ENCODE measurements at places on chromosomes 3 and 15. TPM values are rescaled to one million over a fixed set of nuclear protein-coding genes. Genes with fewer than 3 reads are reported as not detected.

The ZPLD1 gene
- 0.10 TPM for total RNA-seq

The SPATA12 gene
- 0.18 TPM for total RNA-seq

The PRTG gene
- total RNA-seq: 8.6 TPM

DNA sequence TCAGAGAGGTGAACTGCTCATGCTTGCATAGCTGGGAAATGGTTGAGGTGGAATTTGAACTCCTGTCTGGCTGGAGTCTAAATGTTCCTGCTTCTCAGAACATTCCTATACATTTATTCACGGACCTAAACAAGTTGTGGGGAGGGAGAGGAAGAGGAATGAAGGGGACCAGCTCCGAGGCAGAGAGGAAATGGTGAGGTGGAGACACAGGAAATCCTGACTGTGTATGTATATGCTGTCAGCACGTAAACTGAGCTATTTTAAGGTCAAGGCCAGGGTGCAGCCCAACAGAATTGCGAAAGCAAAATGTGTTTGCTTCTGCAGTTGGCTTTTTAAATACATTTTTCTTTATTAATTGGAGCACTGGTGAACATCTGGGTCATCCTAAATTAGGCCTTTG lies 74.1 kb upstream of the POMGNT2 start:
- DNase-seq: peak; percentile 89

- DNase-seq: no peak
Measured at GRCh38 chr15:101019366-101019896, 100.3 kb downstream of the LRRK1 start.

DNA sequence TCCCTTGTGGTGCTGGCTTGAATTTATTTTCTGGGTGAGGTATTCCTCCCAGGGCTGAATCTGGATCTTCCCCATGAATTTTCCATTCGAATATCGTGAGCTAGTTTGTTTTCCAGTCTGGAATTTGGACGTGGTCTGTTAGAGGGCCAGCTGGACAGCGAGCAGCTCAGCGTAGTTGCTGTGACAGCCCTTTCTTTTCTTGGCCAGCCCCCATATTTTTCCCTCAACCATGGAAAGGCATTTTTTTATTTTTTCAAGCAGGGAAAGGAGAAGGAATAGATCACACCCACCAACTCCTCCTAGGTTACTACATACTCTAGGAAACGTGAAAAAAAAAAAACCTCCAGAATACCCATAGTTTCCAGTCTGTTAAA lies 152.0 kb downstream of the KLHL25 start:
- DNase-seq: no peak

DNA sequence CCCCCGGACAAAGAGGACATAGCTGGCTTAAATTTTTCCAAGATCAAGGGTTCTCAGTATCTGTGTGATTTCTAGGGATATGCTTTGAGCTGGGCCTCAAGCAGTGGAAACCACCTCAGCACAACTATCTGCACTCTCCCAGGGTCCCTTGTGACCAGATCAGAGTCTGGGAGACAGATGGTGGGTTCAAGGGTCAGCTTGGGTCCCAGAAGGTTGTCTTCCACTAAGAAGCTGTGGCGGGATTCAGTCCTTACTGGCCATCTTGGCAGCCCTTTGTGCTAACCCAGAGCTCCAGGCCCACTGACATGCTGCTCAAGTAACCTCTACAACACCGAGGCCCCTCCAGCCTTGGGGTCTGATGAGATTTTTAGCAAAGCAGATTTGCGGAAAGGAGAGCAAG lies 2.7 kb downstream of the INSYN1 start:
- no peak for DNase-seq

- DNase-seq: no peak
Measured at GRCh38 chr15:52020221-52021085, 1.4 kb downstream of the MAPK6 start.

DNA sequence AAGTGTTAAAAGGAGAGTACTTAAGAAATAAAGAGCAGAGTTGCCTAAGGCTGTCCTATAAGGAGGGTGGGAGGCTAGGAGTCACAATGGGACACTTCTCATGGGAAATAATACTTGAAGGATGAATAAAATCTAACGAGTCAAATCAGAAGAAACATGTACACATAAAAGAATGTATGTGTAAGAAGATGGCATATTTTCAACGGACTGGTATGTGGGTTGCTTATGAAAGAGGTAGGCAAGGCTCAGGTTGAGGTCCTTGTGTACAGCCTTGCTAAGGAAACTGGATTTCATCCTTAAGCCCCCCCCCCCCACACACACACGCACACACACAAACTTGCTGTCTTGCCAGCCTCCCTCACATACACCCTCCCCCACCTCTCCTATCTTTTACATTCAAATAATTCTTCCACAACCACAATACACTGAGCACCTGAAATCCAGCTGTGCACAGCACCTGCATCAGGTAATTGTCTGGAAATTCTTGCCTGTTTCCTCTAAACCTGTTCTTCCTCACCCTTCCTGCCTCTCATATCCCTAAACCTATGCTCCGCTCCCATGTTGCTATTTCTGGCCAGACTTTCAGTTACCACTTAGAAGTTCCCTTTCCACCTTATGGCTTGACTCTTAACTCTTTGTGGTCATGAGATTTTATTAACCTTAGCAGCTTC lies 79.2 kb downstream of the FMN1 start:
- no peak for DNase-seq

DNA sequence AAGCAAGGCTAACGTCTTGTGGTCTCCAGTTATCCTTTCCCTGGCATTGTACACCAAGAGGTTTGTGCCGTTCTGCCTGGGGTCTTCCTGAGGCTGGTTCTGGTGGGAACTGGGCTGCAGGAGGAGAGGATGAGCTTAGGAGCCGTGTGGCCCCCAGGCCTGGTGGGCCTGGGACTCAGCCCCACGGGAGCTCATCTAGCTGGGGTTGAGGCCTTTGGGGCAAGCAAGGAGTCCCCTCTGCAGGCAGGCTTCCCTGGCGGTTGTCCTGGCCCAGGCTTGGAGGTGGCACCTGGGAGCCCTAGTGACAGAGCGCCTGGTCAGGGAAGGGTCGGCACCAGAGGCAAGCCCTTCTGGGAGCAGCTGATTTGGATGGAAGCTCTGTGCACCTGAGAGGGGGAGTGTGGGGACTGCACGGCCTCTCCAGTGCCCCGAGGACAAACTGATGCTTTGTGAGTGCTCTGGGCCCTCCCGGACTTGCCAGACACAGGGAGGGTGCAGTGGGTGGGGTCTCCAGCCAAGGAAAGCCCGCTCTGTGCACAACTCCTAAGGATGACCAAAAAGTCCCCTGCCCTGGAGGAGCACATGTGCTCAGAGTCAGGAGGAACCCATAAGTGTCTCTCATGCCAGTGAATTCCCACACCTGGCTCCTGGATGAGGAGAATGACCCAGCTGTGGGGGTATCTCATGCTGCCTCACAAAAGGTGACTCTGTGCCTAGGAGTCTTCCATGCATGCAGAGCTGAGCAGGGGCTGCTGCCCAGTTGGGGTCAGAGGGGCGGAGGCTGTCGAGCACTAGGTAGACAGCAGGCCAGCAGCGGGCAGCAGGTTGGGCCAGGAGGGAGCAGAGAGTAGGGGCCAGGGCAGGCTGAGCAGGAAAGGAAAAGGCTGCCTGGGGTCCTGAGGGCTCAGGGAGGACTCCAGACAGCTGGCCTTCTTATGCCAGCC lies 2.7 kb downstream of the PAK6 start:
- DNase-seq: no peak

- DNase-seq: no peak
Measured at GRCh38 chr15:77748078-77749064, 115.7 kb upstream of the LINGO1 start.

Data from glomerular endothelial cell (primary cell).